ENCODE measurements at places on chromosomes 4 and X.

DNA sequence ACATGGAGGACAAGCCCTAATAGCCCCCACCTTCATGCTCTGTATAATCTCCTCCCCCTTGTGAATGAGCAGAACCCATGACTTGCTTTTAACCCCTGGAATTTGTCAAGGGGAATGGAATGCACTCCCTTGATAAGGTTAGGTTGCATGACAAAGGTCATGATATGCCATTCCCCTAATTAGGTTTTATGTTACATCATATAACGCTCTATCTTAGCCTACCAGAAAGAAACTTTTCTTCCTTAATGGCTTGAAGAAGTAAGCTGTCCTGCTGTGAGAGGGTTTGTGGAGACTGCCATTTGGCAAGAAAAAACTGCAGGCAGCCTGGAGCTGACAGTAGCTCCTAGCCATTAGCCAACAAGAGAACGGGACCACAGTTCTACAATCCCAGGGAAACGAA is 399.8 kb upstream of the MAD2L1 start:
- DNase-seq = no peak

DNA sequence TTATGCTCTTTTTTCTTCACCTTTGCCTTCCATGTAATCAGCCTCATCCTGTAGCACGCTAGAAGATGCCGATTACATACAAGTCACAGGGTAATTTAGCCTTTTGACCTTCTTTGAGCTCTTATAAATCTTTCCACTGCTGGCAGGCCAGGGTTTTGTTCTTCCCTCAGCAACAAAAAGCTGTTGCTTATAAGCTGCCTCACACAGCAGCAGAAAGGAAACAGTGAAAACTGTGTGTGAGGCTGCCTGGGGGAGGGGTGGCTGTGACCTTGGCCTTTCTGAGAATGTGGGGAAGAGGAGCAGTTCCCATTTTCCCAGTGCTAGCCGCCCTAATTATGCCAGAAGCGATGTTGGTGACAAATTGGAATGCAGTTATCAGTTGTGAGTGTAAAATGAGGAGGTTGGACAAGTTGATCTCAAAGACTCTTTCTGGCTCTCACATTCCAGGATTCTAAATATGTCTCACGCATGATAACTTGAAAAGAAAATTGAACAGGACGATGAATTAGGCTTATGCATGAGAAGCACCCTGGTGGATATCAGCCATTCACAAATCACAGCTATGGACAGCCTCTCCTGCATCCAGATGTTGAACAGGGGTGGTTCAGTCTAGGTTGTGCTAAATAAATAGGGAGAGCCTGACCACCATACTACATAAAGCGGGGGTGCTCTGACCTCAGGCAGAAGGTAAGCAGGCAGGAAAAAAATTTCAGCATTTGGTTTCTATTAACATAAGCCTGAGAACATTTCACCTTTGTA is 25.7 kb downstream of the SLITRK2 start:
- no peak for DNase-seq

DNA sequence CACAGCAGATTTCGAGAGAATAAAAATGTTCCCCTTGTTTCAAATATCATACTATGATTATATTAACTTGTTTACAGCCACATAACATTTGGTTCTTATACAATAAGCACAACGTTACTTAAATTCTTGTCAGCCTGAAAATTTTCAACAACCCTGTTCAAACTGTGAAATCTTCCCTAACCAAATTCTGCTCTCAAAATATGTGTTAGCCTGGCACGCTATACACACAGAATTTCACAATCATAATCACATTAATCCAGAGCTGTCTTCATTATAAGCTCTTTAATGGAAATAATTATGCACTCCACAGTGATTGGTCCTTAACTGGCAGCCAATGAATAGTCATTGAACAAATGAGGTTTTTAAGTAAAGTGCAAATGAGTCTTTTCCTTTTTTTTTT is 7.3 kb upstream of the PRSS12 start:
- no peak for DNase-seq

- DNase-seq = no peak
These were observed 1.1 kb downstream of the LIN54 start for GRCh38 chr4:83009529-83009928.

GRCh38 chr4:118767109-118767508 is 68.8 kb downstream of the SEC24D start:
- no peak for DNase-seq

DNA sequence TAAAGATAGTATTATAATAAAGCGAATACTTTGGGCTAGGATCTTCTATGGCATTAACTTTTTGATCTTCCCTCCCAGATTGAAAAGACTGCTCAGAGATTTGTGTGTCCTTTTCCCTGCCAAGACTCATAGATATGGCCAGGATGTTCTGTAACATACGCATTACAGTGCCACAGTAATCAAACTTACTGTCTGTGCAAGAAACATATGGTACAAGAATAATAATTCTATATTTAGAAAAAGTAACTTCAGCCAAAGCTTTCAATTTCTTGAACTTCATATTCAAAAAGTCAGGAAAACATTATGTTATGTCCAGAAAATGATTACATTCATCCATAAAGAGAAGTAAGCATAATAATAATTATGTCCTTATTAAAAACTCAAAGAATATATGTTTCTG is 100.9 kb upstream of the GUCY1A1 start:
- no peak for DNase-seq

DNA sequence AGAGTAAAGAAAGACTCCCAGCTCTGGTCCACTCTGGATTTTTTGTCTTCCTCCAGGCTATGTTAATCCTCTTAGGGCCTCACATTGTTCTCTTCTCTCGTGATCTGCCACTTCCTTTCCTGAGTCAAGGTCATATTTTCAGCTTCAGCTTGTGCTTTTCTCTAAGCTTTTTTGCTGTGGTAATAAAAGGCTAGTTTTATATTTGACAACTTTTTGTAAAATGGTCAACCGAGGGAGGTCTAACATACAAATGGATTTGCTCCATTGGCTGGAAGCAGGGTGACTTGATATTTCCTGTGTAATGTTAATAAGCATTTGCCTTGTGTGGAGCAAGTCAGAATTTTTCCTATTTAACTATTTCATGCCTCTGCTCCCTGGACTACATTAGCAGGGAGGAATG is 239.7 kb downstream of the RAB28 start:
- DNase-seq = no peak

- DNase-seq = no peak
These were observed at the start of gene MID1 for GRCh38 chrX:10620121-10620699. MID1 (minus strand) TSS chrX:10620585; CDS start chrX:10567547, 53,038 bp downstream.

All from stimulated activated CD4-positive, alpha-beta T cell treated with anti-CD3 and anti-CD28 coated beads, TNF-alpha, amount 100 ng/mL, for 4 hours (primary cell).